ENCODE measurements at places on chromosomes 16 and 17.

- no peak for DNase-seq
Measured at GRCh38 chr16:56667581-56668571, at the start of gene MT1G. Gene MT1G, minus strand, starts transcription at chr16:56668065. Its CDS starts 72 bp downstream, at chr16:56667993.

GRCh38 chr17:76266244-76266938 is 1.2 kb downstream of the UBALD2 start:
- DNase-seq: peak; percentile 55

- DNase-seq: no peak
Measured at GRCh38 chr16:24282141-24282540, 26.0 kb downstream of the CACNG3 start.

DNA sequence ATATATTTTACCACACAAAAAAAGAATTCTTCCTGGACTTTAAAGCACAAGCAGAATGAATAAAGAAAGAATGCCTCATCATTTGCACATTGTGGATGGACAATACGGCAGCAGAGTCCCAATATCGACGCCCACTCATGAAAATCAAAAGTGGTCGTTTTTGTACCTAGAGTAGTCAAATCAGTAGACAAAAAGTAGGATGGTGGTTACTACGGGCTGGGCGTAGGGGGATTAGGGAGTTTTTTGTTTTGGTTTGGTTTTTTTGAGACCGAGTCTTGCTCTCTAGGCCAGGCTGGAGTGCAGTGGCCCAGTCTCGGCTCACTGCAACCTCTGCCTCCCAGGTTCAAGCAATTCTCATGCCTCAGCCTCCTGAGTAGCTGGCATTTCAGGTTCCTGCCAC is 8.6 kb upstream of the CENPV start:
- DNase-seq: no peak

- peak; percentile 49 for DNase-seq
Measured at GRCh38 chr17:17494870-17495535, 1.2 kb downstream of the RASD1 start.

DNA sequence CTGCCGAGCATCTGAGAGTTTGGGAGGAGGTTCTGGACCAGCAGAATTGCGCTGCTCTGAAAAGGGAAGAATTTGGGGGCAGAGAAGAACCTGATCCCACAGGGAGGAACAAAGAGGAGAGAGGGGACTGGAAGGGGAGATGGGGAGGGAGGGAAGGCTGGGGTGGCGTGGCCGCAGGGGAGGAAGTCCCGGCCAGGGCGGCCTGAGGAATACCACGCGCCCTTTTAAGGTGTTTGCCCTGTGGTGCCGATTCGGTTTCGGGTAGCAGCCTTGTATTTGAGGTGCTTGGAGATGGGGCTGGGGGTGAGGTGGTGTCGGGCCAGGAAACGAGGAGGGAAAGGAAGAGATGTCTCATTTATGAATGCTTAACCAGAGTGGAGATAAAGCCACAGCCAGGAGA is 51.3 kb downstream of the AKAP1 start:
- DNase-seq: no peak

DNA sequence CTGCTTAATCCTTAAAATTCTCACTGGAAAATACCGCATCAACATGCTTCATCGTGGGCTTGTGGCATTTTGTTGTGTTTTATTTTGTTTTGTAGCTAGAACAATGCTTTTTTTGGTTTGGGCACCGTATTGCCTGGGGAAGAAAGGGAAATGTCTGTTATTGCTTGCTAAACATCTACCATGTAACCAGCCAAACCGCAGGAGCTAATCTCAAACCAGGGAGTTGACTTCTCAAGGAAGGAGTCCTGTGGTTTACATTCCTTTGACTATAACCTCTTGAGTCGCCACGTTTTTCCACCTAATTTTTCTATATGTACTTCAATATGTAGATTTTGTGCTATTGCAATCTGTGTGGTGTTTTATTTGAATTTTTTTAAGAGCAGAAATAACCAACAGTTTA is 593.5 kb upstream of the SOX9 start:
- DNase-seq: no peak

DNA sequence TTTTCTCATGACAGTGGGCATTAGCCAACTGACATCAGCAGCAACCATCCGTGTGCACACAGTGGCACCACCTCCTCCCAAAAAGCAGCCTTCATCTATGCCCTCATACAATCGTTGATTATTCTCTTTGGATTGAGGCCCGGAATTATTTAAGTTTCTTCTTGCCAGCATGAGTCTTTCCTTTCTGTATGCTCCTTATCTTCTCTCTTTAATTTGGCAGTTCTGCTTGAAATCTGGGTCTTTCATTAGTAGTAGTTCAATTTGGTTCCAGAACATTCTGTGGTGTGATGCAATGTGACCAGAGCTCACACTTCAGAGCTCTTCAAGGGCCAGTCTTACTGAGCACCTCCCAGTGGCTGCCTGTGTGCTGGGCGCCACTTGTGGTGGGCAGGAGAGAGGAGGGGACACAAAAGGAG is 52.2 kb upstream of the STH start:
- DNase-seq: peak; percentile 53

GRCh38 chr16:9176547-9177418 is 85.3 kb downstream of the HAPSTR1 start:
- DNase-seq: peak; percentile 32

GRCh38 chr16:87382023-87382785 is 1.4 kb downstream of the FBXO31 start:
- DNase-seq: no peak

DNA sequence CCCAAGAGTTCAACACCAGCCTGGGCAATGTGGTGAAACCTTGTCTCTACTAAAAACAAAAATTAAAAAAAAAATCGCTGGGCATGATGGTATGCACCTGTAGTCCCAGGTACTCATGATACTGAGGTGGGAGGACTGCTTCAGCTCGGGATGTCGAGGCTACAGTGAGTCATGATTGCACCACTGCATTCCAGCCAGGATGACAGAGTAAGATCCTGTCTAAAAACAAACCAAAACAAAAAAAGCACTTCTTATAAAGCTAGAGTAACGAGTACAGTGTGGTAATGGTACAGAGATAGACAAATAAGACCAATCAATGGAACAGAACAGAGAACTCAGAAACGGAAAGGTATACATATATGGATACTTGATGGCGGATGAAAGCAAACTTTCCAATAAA is 4.4 kb downstream of the NSMCE1 start:
- no peak for DNase-seq

DNA sequence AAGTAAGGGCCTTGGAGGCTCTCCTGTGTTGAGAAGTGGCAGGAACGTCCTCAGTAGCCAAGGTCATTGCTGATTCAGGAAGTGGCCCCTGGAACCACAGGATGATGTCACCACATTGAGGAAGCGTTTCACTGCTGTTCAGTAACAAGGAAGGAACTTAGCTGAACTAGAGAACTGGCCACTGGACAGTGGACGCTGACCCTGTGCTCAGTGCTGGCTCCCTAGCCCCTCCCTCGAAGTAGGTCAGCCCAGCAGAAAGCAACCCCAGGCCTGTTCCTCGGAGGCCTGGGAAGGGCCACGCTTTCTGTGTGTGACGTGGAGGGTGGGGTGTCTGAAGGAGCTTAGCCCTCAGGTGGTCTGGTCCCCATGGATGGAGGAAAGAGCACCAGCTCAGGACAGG is 58.3 kb downstream of the B9D1 start:
- DNase-seq: no peak
